ENCODE measurements at places on chromosomes 7 and 10.

GRCh38 chr10:59934701-59935100 lies 28.3 kb upstream of the CCDC6 start:
- H3K27ac ChIP-seq = no peak overlapping the region
- DNase-seq = no peak
- no peaks in the 10 kb centered on the region for H3K27me3 ChIP-seq
- no peaks in the 10 kb centered on the region for H3K36me3 ChIP-seq
- H3K4me1 ChIP-seq = no peaks in the 10 kb centered on the region

- H3K4me3 ChIP-seq = no peak overlapping the region
- no peaks in the 10 kb centered on the region for H3K27me3 ChIP-seq
- H3K4me1 ChIP-seq = no peaks in the 10 kb centered on the region
- no peak overlapping the region for H3K27ac ChIP-seq
Observed at GRCh38 chr10:73854310-73854709, 20.0 kb downstream of the CAMK2G start.

GRCh38 chr10:33008499-33009243 lies 50.6 kb upstream of the ITGB1 start:
- H3K27ac ChIP-seq = no peak overlapping the region
- DNase-seq = no peak
- no peak overlapping the region for H3K4me3 ChIP-seq
- no peaks in the 10 kb centered on the region for H3K36me3 ChIP-seq
- H3K4me1 ChIP-seq = peaks cover 7% of the 10 kb centered on the region

DNA sequence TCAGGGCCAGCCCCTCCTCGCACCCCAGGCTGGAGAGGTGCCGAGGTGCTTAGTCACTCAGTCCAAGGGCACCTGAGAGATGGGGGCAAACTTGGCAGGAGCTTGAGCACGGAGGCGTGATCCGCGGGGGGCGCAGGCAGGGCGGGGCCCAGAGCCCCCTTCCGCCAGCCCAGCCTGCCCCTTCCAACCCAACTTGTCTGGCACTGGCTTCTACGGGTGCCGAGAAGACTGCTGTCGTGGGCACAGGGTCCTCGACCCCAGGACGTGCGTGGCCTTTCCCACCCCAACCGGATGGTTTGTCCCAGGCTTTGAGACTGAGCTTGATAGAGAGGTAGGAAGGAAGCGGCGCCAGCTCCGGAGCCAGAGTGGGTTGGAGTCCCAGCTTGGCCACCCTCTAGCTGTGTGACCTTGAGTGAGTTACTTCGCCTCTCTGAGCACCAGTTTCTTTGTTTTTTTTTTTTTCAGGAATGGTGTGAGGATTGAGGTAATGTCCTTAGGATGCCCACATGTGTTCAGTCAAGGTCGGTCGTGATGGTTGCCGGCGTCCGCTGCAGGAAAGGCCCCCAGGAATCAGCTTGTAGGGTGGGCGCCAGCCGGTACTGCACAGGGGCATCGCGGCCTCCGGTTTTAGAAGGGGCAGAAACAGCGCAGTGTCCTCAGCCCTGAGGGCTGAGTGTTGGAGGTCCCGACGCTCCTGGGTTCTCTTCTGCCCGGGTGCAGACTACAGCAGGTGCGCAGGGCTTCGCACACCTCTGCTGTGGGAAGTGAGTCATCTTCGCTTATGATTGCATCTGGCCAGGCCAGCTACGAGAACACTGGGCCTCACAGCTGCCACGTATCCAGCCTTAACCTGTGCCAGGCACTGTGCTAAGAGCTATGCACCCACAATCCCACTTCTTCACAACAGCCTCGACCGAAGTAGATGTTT lies 28.6 kb upstream of the VAX1 start:
- peaks cover 15% of the 10 kb centered on the region for H3K27me3 ChIP-seq
- no peaks in the 10 kb centered on the region for H3K36me3 ChIP-seq
- H3K4me1 ChIP-seq = no peaks in the 10 kb centered on the region
- DNase-seq = no peak
- no peak overlapping the region for H3K27ac ChIP-seq

- no peaks in the 10 kb centered on the region for H3K36me3 ChIP-seq
- no peak overlapping the region for H3K27ac ChIP-seq
Observed at GRCh38 chr7:28102797-28103196, 77.8 kb downstream of the JAZF1 start.
